ENCODE measurements at places on chromosomes 12 and 14.

GRCh38 chr14:90087433-90087832 lies 25.6 kb downstream of the KCNK13 start:
- DNase-seq: peak; percentile 20

DNA sequence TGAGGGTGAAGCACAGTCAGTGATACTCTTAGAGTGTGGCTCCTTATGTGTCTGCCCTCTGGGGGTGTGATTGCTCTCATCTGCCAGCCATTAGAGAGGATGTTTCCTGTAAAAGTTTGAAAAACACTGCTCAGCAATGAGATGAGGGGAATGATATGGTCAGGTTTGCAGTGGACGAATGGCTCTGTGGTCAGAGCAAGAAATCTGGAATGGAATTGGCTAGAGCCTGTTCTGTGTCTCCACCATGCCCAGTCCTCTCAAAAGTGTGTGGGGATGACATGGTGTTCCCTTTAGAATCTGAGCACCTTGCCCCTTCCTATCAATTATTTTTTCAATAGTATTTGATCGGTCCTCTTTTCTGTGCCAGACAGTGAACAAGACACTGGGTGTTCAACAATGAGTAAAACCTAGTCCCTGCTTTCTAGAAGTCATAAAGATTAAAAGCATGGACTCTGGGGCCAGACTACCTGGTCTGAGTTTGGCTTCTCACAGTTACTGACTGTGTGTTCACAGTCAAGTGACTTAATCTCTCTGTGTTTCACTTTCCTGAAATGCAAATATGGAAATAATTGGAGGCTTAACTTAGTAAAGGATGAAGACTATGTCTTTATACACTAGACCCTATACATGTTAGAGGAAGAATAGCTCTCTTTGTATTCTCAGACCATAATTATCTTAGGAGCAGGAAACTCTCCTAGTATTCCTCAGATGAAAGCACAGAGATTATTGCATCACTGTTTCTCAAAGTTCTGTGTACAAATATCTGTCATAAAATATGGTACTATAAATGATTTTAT lies 1.6 kb downstream of the ACSS3 start:
- no peak for DNase-seq

- DNase-seq: no peak
Measured at GRCh38 chr14:70011098-70011497, 131.9 kb downstream of the SMOC1 start.

GRCh38 chr14:76927971-76928700 lies 100.4 kb downstream of the IRF2BPL start:
- DNase-seq: no peak

DNA sequence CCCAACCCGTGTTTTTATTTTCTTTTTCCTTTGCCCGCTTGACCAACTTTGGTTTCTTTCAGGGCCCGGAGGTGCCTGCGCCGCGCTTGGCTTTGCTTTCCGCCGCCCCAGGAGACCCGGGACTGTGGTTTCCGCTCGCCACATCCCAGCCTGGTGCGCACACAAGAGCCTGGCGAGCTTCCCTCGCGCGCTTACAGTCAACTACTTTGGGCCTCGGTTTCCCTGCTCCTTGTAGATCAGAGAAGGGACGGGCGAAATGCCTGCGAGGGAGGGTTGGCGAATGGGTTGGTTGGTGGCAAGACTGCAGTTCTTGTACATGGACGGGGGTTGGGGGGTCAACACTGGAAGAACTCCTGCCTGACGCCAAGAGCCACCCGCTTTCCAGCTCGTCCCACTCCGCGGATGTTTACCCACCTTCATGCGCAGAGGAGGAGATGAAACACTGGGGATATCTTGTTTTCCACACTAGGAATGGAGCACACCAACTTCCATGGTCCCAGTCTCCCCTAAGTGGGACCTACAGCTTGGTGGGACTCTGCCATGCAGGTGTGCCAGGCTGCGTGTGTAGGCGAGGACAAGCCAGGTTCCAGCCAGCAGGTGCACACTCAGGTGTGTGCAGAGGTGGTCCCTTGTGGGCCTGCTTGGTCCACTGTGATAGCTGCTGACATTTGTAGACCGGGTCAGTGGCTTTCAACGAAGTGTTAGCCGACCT lies 16.6 kb upstream of the TBX3 start:
- no peak for DNase-seq

DNA sequence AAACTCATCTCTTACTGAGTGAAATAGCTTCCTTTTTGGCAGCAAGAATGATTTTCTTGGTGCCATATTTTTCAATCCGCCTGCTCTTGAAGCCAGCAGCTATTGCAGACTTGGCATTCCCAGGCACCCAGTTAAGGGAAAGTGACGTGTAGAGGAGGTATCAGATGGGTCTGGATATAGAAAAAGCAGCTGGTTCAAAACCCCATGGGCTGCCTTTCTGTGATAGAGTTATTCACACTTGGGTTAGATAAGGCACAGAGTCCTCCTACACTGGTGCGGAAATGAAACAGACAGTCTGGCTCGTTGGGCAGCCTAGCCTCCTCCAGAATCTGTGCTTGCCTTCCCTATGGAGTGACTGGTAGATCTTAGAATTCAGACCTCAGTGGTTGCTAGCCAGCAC lies 62.2 kb downstream of the PTPN11 start:
- no peak for DNase-seq

GRCh38 chr12:11136075-11136474 lies 1.6 kb upstream of the TAS2R30 start:
- no peak for DNase-seq

- DNase-seq: no peak
Measured at GRCh38 chr12:10223208-10223607, 10.5 kb downstream of the GABARAPL1 start.

- no peak for DNase-seq
Measured at GRCh38 chr14:94171208-94171607, 2.9 kb upstream of the PPP4R4 start.

GRCh38 chr12:59004456-59004855 lies 84.2 kb upstream of the LRIG3 start:
- DNase-seq: peak; percentile 33

GRCh38 chr12:21941506-21942376 lies 515 bp upstream of the ABCC9 start:
- no peak for DNase-seq

DNA sequence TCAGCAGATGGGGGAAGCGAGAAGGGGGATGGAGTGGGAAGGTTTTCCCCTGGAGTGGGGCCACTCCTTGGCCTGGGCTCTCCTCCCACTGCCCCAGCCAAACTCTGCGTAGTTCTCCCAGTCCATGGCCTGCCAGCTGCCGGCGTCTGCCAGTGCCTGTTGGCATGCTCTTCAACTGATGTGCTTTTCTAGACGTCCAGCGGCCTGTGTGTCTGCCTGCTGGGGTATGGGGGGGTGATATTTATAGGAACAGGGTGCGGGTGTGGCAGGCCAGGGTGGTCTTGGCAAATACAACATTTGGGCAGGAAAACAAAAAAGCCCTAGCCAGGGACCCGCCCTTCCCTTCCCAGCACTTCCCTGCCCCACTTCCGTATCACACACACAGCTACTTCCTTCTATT lies 786.3 kb upstream of the NOVA1 start:
- DNase-seq: no peak

DNA sequence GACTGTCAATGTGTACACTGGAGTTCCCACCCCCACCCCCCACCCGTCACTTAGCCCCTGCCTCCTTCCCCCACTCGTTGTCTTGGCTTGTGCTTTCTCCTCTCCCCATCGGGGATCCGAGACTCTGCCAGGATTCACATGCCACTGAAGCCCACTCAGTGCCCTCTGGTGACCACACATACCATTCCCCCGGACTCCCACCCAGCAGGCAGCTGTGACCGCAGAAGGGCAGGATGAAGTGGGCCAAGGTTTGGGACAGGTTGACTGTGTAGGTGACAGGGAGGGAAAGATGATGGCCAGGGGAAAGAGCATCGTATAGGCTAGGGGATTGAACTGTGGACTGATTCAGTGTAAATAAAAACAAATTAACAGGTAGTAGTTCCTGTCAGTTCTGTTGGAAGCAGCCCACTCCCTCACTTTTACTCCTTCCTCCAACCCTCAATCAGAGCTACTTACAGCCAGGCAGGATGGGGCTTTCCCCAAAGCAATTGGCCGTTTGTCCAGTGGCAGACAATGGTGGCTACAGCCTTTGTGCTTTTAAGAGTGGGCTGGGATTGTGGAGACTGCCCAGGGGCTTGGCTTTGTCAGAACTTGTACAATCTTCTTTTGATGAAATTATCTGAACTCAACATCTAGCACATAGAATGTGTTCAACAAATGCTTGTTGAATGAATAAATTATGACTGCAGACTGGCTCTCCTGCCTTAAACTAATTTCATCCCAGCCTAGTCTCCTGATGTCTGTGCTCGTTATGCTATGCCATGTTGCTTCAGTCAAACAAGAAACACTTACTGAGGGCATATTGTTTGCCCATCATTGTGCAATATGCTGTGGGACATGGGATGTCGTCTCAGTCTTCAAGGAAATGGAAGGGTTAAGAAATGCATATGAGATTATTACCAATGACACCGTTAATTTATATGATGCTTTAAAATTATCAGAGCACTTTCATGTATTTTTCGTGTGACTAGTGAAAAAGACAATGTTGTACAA lies 30.2 kb downstream of the TTC9 start:
- DNase-seq: no peak

DNA sequence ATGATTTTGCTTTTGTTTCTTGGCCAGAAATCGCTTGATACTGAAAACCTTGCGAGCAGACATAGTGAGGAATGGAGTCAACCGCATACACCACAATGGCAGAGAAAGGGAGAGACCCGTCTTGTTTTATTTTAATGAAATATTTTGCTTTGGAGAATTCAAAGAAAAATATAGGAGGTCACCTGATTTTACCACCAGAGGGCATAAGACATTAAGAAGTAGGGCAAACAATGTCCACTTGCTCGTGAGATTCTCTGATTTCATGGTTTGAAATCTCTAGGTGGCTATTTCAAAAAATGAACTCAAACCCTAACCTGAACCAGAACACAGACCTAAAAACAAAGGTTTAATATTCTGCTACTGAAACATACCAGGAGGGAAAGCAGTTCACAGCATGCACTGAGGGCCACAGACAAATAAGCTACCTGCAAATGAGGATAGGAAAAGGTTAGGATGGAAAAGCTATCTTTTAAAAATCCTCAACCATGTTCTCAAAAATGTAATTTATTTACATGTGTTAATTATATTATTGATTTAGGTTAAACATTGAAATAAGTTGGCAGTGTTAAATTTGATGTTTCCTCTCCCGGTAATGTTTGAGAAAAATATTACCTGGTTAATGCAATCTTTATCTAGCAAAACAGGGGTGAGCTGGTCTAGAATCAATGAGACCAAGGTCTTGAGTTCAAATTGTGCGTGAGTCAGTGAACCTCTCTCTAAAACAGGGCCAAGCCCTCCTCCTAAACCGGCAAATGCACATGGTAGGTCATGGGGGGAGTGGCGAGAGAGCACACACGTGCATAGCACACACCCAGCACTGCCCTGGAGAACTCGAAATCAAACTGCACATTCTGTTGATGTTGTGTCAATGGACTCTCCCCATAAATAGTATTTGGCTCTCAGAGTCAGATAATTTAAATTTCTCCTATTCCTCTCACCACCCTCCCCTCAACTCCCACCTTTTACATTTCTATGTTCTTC lies 12.5 kb downstream of the IFNG-AS1 start:
- no peak for DNase-seq

Measured in NCI-H1930 (cell line).